ENCODE measurements at places on chromosomes 3 and 15. TPM values are rescaled to one million over a fixed set of nuclear protein-coding genes. Genes with fewer than 3 reads are reported as not detected.

Gene CYP1A2
- not detected for polyA plus RNA-seq

Gene SGO1
- 1.3 TPM for polyA plus RNA-seq

Gene GLDN
- 0.17 TPM for polyA plus RNA-seq

Gene ASB14
- not detected for polyA plus RNA-seq

Gene KIF7
- polyA plus RNA-seq: 4.8 TPM

Gene DLL4
- polyA plus RNA-seq: 1.5 TPM

Gene HGD
- polyA plus RNA-seq: 0.14 TPM

Gene SPG21
- polyA plus RNA-seq: 85.7 TPM

Gene CLRN1
- not detected for polyA plus RNA-seq

Gene SLC27A2
- polyA plus RNA-seq: 0.11 TPM

All from AG04450 (cell line).